ENCODE measurements at places on chromosomes 2 and 18.
A peak's percentile ranks its signal among the peaks of the same experiment; 100 is the strongest.

DNA sequence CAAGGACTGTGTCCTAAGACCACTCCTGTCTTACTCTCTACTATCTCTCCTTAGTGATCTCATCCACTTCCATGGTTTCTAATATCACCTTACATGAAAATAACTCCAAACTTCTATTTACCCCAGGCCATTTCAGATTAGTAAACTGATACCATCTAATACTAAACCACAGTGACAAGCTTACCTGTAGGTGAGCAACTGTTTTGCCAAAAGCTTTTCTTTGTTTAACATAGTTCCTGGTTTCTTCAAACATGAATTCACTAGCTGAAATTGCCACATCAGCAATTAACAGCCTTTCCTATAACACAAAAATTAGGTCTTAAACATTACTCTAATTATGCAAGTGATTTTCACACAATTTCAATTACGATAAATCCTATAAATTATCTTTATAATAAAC, 22.1 kb downstream of the ACADL start:
- no peak for DNase-seq

DNA sequence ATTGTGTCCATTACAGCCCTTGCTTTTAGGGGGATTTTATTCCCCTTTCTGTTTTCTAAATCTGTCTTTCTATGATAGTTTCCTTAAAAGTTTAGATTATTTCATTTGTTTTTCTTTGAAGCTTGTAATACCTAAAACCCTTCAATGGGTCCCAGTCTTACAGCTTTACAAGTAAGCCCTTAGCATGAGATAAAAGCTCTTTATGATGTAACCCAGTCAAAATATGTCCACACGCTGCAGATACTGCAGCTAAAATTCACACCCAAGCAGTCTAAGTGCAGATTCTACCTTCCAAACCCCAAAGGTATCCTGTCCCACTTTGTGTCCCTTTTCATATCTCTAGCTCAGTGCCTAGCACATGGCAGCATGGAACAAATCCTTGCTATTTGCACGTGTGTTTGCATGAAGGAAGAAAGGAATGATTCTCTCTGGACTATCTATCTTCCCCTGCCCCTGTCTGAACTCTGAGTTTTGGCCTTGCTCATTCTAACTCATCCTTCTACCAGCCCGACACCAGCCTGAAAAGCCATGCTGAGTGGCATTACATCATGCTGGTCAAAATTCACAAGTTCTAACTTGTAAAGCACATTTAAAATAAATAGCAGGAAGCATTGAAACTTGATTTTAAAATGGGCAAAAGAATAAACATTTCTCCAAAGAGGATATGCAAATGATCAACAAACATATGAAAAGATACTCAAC, 623.2 kb downstream of the IRS1 start:
- DNase-seq, result no peak

- DNase-seq, result peak; percentile 66
Measured at GRCh38 chr2:25587361-25587760, 86.0 kb downstream of the DTNB start.

GRCh38 chr2:235333076-235333475, 160.8 kb upstream of the AGAP1 start:
- DNase-seq, result no peak

- no peak for DNase-seq
Measured at GRCh38 chr2:235024931-235025773, 73.3 kb downstream of the SH3BP4 start.

Measured in activated CD4-positive, alpha-beta T cell treated with anti-CD3 and anti-CD28 coated beads for 36 hours (primary cell).